GM19239 (cell line): ENCODE measurements at places on chromosomes 16 and 17.

- no peak for DNase-seq
Observed at GRCh38 chr16:84362471-84362941, 5.8 kb upstream of the ATP2C2 start.

GRCh38 chr17:56960596-56961538, at the start of gene COIL:
COIL (minus strand) TSS chr17:56961050; CDS start chr17:56961019, 31 bp downstream.
- DNase-seq: peak; percentile 83

GRCh38 chr16:1539720-1540555, 6.5 kb downstream of the TMEM204 start:
- DNase-seq: no peak

- no peak for DNase-seq
Observed at GRCh38 chr17:44287651-44288050, 19.7 kb upstream of the SLC4A1 start.

DNA sequence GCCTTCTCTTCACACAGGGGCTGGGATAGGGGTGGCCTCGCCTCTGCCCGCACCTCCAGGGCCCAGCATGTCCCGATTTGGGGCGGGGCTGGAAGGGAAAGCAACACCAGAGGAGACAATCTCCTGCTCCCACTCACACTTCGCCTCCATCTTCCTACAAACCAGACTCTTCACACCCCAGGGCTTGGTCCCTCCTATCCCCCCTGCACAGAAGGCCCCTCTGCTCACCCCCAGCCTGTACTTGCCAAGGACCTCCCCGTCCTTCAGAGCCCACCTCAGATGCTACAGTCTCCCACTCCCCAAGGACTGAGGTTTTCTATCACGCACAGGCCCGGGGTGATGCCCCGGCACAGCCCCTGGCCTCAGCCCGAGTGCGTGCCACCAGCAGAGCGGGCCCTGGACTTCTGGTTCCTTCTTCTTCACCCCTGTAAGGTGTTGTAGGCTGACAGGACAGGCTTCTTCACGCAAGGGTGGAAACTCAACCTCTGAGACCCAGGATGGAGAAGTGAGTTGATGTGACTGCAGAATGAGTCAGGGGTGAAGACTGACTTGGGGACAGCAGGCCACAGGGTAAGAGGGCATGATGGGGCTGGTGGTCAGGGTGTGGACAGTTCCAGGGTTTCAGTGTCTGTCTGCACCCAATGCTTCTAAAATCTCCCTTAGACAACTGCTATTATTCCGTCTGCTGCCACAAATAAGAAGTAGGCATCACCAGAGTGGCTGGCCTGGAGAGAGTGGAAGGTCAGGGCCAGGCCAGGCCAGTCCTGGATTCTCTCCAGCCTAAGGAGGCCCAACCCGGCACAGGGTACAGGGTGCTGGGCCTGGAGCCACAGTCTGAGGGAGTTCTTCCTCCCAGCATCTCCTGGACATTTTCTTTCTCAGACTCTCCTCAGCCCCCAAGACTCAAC, 2.5 kb downstream of the ITGAE start:
- no peak for DNase-seq

GRCh38 chr17:1422885-1423284, 22.9 kb upstream of the YWHAE start:
- no peak for DNase-seq

GRCh38 chr17:11996722-11997146, 541 bp downstream of the ZNF18 start:
- peak; percentile 26 for DNase-seq

- DNase-seq: no peak
Observed at GRCh38 chr17:68697850-68698361, 96.7 kb upstream of the FAM20A start.

- no peak for DNase-seq
Observed at GRCh38 chr16:12225806-12226465, 249.4 kb downstream of the SNX29 start.

DNA sequence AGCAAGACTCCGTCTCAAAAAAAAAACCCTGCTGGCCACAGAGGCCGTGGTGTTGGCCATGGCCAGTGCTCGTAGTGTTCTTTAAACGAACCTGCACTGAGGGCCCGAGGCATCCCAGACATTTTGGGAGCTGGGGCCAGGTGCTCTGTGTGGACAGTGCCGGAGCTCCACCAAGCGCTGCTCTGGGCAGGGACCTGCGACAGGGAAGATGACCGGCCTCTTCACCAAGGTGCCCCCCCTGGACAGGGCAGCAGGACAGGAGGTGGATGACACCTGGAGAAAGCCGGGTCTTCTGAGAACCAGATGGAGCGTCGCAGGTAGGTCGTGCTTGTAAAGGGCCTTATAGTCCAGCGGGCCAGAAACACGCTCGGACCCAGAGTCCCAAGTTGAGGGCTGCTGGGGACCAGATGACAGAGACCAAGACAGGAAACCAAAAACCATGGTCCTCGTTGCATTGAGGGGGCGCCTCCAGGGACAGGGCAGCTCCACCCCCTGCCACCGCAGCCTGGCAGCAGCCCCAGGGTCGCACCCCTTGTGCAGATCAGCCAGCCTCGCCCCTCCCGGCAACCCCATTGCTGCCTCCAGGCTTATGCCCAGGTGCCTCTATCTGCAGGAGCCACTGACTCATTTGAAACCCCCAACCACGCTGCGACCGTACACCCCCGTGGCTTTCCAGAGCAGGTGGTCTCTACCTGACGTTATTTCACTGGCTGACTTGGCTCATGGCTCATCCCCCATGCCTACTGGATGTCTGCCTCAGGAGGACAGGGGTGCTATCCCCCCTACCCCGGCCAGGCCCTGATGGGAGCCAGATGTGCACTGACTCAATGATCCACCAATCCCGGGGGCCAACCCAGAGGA, 4.2 kb upstream of the NTN3 start:
- DNase-seq: no peak

DNA sequence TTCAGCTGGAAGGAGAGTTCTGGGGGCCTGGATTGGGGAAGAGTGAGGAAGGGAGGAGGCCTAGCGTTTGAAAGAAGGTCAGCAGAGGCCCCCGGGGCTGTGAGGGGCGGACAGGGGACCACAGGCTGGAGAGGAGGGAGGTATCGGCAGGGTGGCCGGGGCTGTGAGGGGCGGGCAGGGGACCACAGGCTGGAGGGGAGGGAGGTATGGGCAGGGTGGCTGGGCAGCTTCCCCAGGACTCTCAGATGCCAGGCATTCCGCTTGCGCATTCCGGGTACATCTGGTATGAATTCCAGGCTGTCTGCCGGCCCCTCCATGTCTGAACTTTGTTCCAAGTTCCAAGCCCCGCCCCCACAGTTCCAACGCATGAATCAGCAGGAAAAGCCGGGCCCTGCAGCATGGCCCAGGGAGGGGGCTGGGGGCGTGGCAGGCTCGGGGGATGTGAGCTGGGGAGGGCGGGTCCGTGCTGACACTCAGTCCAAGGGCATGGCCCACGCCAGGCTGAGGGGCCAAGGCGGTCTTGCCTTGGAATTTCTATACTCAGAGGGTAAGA, 4.3 kb upstream of the TLCD2 start:
- no peak for DNase-seq

- no peak for DNase-seq
Observed at GRCh38 chr16:84532855-84533486, 28.5 kb upstream of the MEAK7 start.

DNA sequence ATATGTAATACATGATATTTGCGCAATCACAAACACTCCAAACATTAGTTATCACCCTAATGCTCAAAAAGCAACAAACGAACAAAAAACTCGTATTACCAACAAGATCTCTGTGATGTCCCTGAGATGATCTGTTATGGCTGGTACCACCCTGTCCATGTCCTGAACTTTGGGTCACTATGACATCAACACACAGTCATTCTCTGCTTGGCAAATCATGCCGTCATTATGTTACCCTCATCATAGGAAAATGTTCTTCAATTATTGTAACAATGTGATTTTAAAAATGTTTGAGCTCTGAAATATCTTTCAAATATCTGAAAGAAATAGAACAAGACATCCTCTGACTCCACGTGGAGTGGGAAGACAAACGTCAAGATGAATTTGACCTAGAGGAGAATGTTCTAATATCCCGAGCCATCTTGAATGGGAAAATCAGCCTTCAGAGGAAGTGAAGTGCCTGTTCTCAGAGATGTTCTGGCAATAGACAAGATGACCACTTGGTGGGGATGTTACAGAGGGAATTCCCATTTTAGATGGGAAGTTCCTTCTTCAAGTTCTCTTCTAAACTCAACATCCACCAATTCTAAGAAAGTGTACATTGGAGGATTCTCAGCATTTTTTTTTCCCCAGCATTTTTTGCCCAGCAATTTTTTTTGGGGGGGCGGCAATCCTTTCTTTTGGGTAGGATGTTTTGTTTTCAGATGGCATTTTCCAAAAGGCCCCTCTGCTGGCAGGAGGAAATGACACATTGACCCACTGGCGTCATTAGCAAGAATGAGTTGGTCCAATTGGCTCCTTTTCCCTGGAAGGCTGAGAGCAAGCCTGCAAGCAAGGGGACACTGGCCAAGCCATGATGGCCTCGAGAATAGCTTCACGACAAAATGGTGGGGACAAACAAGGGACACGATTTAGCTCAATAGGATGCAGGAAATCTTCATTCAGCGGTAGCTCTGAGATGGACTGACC, 3.7 kb upstream of the HSD17B2 start:
- DNase-seq: no peak

DNA sequence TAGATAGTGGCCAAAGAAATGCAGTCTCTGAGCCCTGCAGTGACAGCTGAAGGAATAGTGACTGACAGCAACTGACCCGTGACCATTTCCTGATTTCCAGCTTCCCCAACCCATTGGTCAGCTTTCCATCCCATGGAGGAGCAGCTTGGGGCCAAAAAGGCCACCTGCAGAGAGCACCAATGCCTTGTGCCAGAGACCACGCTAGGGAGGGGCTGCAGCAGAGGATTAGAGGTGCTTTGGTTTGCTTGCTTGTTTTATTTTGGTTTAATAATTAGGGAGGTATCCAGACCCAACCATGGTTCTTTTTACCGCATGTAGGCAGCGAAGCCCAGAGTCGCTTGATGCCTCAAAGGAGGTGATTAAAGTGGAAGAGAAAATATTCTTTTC, 61.3 kb upstream of the SIAH1 start:
- no peak for DNase-seq

DNA sequence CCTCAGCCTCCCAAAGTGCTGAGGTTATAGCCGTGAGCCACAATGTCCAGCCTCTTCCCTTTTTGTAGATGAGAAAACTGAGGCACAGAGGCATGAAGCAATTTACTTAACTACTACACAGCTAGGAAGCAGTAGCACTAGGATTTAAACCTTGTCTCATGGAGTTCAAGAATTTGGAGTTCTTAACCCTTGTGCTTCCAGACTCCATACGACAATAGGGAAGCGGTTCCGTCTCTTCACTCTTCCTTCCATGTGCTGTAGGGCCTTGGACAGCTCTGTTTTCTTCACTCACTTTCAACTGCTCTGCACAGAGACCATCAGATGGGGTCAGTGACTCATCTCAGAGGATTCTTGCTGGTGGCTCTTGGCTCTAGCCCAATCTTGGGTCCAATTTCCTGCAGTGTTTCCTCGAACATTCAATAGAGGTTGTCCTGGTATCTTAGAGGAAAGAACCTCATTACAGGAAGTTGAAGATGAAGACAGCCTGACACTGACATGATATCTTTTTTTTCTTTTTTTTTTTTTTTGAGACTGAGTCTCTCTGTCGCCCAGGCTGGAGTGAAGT, 19.3 kb downstream of the ITGAL start:
- no peak for DNase-seq

DNA sequence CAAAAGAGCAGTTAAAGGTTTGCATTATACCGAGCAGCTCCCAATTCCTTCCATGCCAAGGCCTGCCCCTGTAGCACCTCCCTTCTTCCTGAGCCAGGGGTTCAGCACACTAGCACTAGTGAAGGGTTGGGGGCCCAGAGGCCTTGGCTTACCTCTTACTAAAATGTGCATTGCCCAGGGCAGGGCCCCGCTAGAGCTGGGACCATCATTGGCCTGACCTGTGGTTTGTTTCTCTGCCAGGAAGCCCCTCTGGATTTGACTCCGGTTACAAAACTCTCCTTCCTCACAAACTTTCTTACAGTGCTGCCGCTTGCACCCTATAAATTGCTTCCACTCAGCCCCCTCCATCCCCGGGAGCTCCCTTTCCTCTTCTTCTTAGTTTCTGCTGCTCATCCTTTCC, 33.8 kb downstream of the MPRIP start:
- DNase-seq: no peak

GRCh38 chr16:1790611-1791255, 2.8 kb downstream of the IGFALS start:
- DNase-seq: no peak

- no peak for DNase-seq
Observed at GRCh38 chr17:33091271-33091670, 99.6 kb downstream of the SPACA3 start.

DNA sequence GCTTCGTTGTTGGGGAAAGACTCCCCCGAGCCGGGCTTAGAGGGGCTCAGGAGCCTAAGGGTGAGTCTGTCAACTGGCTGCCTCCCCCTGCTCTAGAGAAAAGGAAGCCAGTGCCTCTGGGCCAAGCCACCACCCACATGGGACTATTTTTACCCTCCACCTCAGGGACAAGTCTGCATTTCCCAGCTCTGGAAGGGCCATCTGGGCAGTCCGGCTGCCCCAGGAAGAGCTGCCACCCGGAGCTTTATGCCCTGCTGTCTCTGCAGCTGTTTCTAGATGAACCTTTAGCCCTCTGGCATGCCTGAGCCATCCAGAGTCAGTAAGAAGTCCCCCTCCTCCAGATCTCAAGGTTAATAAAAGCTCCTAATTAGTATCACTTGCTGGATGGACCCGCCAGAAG, 5.3 kb upstream of the RPRML start:
- no peak for DNase-seq

GRCh38 chr16:49838441-49839016, 17.4 kb downstream of the ZNF423 start:
- DNase-seq: no peak

DNA sequence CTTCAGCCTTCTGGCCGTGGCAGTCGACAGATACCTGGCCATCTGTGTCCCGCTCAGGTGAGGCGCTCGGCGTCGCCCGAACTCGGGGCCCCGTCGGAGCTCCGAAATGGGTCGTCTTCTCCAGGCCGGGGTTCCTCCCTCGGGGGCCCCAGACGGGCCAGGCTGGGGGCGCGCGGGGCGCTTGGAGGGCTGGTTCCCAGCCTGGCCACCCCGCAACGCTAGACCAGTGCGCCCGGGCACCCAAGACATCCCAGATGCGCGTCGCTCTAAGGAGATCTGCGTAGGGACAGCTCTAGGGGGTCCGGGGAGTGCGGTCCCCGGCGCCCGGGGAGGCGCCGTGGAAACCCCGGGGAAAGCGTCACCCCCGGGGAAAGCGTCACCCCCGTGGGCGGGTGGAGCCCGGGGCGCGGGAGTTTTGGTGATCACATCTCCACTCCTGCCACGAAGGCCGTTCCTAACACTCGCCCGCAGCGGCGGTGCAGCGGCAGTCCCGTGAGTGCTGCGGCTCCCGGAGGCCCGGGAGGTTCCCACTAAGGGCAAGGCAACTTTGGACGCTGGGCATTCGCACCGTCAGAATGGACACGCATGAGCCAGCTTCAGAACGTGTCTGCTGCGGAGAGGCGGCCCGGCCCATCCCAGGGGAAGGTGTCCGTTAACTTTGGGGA, 729 bp downstream of the ADORA2B start:
- DNase-seq: no peak
